ENCODE measurements at places on chromosomes 1 and 21.

- DNase-seq = no peak
These were observed 167.5 kb downstream of the NTMT2 start for GRCh38 chr1:170313306-170313705.

DNA sequence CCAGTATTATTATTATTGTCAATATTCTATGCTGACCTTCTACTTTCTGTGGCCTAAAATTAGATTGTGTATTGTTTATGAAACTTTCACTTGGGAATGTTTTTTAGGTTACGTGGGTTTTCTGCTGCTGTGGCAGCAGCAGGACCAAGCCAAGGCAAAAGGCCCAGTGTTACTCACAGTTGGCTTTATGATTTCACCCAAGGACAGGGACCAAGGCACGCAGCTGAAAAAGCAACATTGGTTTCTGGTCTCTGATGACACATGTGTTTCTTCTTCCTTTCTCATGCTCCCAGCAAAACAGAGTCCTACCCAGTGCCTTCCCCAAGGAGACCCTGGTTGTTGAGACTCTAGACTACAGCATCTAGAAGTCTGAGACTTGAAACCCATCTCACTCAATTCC lies 413.7 kb downstream of the SETD4 start:
- DNase-seq = no peak

GRCh38 chr1:4980211-4980610 lies 325.8 kb downstream of the AJAP1 start:
- no peak for DNase-seq

DNA sequence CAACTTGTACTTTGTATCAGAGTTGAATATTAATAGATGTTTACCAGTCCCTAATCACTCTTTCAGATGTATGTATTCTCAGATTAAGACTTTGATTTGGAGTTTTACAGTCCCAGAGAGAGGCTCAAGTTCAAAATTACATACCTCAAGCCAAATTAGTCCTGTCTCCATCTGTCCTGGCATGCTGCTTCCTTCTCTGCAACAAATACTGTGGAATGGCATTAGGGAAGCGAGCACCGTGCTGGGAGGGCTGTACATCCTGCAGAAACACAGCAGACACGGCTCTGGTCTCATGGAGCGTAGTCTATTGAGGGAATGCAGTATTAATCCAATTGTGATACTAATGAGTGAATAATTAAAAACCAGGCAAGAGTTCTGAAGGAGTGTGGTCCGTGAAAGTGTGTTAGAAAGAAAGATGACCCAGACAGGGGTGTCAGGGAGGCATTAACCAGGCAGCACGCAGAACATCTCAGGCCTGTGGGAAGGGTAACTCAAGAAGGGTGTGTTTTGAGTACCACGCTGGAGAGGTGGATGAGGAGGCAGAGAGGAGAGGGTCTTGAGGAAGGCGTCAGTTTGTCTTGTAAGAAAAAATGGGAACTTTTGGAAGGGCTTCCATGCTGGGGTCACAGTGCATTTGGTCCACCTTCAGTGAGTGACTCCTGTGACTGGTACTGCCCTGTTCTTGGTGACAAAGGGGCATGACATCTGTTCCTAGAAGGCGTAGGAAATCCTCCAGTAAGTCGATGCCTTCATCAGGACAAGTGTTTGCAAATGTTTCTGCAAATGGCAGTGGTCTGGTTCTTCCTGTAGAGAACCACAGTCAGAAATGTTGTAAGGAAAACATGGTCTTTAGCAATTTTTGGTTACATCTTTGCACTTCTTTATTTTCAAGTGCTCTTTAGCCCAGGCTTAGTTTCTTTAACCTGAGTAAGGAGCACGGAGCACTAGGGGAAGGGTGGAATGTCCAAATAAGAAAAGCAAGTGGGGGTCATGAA lies 1.6 kb downstream of the RAB4A start:
- no peak for DNase-seq

GRCh38 chr1:183365093-183365492 lies 53.1 kb downstream of the NMNAT2 start:
- no peak for DNase-seq

- no peak for DNase-seq
These were observed 32.9 kb downstream of the NBPF3 start for GRCh38 chr1:21472861-21473260.

GRCh38 chr1:65308781-65309303 lies 501 bp upstream of the DNAJC6 start:
- no peak for DNase-seq

DNA sequence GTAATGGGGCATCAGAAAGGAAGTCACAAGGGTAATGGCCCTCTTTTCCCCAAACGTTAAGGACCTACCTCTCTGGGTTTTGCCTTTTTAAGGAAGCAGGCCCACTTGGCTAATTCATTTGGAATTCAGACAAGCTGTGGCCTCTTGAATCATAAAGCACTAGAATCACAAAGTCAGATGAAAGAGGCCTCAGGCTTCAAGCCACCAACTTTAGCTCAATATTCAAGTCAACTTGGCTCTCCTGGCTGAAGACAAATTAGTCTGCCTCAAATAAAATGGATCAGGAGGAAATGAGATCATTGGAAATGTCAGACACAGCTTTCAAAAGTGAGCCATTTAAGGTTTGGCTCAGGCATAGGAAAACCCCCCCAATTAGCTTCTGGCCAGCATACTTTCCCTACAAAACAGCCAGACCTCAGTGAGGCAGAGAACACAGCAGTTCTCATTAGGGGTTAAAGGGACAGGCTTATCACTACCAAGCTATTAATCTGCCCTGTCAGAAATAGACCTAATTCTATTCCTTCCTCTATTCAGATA lies 34.3 kb downstream of the SLC35D1 start:
- no peak for DNase-seq

GRCh38 chr1:58618303-58618702 lies 41.3 kb upstream of the TACSTD2 start:
- DNase-seq = no peak

DNA sequence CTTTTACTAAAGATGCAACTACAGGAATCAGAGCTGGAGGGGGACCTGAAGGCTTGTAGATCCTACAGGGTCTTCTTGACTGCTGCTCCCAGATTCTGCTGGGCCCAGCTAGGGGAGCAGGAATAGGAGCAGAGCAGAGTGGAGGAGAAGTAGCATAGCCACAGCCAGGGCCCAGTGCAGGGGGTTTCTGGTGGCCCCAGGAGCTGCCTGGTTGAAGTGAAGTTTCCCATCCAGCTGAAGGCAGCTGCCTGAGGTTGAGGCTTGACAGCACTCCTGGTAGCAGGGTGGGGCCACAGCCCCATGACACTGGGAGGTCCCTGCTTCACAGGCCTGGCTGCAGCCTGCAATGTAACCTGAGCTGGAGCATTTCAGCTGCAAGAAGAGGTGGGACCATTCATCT lies 2.0 kb upstream of the INPP5B start:
- DNase-seq = no peak

DNA sequence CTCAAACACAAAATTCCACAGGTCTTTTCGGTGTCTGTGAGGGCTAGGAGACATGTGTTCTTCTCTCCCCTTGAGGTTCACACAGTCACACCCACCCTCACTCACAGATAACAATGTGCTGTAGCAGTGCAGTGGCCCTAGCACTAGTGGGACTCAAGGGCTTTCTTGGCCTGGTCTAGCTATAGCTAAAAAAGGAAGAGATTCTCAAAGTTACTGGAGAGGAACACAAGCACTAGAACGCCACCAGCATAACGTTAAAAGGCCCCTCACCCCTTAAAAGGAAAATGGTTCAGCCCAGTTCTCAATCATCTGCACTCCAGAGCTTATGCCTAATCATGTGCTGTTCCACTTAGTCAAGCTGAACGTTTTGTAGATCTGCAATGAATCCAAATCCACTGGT lies 39.5 kb downstream of the RGS8 start:
- DNase-seq = no peak

GRCh38 chr1:106755682-106756406 lies 300.6 kb upstream of the PRMT6 start:
- no peak for DNase-seq

- DNase-seq = no peak
These were observed 13.5 kb upstream of the CACNA1E start for GRCh38 chr1:181469829-181470228.

GRCh38 chr1:44405031-44405797 lies at the start of gene RNF220:
Gene RNF220 (plus strand): TSS chr1:44405255.
- no peak for DNase-seq

- DNase-seq = no peak
These were observed 285.6 kb upstream of the B3GALT2 start for GRCh38 chr1:193471981-193472380.

DNA sequence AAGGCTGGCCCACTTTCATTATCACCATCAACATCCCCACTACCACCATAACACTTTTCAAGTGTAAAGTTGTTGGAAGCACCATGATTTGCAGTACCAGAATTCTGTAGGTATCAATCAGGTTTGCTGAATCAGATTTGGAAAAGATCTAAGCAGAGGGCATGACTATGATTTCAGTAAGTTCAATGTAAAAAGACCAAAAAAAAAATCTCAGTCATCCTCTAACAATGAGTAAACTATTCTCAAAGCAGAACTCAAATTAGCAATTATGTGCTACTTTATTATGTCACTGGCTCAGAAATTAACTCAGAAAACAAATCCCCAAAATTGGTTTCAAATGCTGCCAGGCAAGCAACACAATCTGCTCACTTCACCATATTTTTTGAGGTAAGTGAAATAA lies 187.8 kb upstream of the HP1BP3 start:
- no peak for DNase-seq

- DNase-seq = no peak
These were observed 556.1 kb downstream of the RWDD3 start for GRCh38 chr1:95790136-95790535.

DNA sequence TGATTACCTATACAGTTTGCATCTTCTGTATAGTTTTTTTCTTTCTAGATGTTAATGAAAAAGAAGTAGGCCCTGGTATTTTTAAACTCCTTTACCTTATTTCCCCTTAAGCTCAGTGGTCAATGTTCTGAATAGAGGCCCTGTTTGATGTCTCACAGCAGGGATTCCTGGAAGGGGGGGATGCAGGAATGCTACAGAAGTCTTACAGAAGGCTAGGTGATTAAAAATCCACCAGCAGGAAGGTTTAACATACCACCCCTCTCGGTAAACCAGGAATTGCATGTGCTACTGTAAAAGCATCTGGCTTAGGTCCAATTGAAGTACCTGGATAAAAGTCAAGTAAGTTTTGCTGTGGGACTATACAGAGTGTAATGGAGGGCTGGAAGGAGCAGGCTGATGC lies 78.3 kb downstream of the NOS1AP start:
- DNase-seq = no peak

DNA sequence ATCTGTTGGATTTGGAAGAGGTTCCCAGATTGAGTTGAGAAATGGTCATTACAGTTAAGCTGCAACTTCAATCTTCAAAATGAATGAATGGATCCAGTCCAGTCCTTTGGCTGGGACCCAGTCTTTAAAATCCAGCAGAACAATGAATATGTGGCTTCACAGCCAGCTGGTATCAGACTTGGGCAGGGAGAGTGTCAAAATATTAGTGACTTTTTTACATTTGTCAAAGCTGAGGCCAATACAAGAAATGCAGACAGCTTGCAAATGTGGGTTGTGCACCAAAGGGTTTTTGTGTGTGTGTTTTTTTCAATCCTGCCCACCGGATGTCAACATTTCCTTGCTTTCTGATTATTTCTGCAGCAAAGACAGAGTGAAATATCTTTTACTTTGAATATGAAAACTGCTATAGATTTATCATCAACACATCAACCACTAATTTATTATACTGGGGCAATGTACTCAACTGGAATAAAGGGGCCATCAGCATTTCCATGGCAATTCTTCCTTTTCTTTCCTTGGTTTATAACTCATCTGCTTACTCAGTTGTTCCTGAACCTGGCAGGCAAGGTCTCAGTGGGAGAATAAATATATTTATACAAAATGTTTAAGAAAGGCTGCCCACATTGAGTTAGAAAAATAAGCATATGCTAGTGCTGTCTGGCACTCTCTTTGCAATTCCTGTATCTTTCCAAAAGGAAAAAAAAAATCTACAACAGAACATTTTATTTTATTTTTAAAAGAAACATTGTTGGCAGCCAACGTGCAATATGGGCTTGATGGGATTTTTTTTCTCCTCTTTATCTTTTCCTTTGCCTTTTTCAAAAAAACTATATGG lies 491.6 kb upstream of the C1orf87 start:
- no peak for DNase-seq

GRCh38 chr1:170494369-170494768 lies 37.6 kb upstream of the GORAB start:
- DNase-seq = no peak

DNA sequence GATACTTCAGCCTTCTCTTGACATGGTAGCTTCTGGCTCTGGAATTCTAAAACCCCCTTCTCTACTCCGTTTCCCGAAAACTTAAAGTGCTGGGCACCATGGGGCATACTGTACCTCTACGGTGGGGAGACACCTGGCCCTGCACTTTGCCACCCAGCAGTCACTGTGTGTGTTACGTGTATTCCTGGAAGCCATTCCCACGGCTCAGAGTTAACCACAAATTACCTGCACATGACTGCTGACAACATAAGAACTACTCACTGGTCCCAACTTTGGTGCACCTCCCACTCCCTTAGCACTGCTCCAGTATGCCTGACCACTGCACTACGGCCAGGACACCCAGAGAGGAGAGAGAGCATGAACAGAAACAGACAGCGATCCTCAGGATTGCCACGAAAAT lies 29.4 kb upstream of the TMPRSS2 start:
- DNase-seq = no peak

GRCh38 chr21:44653656-44654575 lies 543 bp downstream of the KRTAP12-4 start:
- no peak for DNase-seq

GRCh38 chr21:38898422-38899096 lies 92.8 kb downstream of the ETS2 start:
- DNase-seq = no peak

DNA sequence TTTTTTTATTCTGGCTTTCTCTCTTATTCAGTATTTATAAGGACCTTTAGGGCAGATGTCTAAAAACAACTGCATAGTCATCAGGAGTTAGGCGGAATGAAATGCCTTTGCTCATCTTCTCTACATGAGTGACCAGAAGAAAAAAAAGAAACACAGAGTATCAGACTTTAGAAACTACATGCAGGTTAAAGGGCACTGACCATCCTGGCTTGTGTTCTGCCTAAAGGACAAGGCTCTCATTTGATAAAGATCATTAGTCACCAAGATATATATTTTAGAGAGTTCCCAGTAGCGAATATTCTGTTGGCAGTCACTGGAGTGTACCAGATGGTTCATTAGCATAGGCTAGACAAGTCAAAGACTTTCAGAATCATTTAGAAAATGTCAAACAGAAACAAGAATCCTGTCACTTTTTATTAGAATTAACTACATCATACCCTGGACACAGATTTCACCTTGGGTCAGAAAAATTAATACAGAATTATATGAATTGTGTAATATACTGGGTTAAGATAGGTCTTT lies 145.6 kb downstream of the NR5A2 start:
- no peak for DNase-seq

- DNase-seq = no peak
These were observed 363.9 kb downstream of the RPS6KC1 start for GRCh38 chr1:213414911-213415310.

GRCh38 chr21:41429925-41430491 lies 4.0 kb downstream of the MX1 start:
- DNase-seq = no peak

DNA sequence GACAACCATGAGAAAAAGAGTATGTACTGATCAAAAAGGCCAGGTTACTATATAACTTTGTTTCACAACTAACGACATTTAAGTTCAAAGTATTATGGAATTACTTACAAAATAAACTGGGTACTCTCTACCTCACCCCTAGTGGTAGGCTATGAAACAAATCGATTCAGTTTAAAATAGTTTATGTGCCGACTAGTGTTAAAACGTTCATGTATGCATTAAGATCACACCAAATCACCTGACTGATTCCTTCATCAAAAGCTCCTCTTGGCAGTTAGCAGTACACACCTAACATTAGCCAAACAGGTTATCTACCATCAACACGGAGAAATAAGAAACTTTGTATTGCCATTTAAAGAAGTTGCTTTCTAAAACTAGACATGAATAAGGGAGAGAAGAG lies 137.1 kb downstream of the AKT3 start:
- DNase-seq = no peak

Data from stimulated activated CD4-positive, alpha-beta T cell treated with anti-CD3 and anti-CD28 coated beads, TNF-alpha, amount 100 ng/mL, for 24 hours (primary cell).